ENCODE measurements at places on chromosomes 3 and 15.

DNA sequence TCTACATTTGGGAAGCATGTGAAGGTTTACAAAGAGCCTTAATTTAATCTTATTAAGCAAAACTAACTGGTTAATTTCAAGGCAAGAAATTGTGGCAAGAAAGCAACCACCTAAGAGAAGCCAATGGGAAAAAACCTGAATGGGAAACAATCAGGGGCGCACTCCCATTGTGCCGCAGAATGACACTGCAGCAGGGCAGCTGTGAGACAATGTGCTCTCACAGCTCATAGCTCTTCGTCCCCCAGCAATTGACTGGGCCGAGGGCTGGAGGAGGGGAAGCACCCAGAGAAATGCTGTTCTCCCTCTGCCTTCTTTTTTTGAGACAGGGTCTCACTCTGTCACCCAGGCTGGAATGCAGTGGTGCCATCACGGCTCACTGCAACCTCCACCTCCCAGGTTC is 93.3 kb upstream of the RAD18 start:
- no peak for DNase-seq

DNA sequence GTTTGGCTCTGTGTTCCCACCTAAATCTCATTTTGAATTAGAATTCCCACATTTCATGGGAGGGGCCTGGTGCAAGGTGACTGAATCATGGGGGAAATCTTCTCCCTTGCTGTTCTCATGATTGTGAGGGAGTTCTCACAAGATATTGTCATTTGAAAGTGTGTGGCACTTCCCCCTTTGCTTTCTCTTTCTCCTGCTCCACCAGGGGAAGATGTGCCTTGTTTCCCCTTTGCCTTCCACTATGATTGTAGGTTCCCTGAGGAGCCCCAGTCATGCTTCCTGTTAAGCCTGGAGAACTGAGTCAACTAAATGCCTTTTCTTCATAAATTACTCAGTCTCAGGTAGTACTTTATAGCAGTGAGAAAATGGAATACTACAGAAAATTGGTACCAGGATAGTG is 157.2 kb upstream of the TPRG1 start:
- DNase-seq, result no peak

DNA sequence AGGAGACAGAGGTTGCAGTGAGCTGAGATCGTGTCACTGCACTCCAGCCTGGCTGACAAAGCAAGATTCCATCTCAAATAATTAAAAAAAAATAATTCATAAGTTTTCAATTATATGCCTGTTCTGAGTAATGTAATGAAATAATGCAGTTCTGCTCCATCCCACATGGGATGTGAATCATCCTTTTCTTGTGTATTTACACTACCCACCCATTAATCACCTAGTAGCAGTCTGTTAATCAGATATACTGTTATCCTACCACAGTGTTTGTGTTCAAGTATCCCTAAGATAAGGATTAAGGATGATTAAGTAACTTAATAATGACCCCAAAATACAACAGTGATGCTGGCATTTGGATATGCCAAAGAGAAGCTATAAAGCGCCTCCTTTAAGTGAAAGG is 38.8 kb downstream of the PIGB start:
- no peak for DNase-seq

DNA sequence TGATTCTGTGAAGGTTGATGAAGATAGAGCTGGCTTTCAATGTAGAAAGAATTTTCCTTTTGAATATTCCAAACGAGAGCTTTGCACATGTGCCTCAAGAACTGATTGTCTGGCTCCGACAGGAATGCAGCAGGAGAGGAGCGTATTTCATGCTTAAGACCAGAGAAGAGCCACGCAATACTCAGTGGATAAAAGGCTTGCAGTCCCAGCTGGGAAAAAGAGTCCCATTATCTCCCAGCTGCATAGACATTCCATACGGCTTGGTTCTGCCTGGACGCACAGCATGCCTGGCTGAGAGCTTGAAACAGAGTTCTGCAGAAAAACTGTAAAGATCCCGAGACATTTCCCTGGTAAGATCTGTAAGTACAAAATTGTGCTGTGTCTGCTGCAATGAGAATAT is at the start of gene CNTN6:
TSS of gene CNTN6 (plus strand) at position 254 of the 400 bp plus-strand sequence. CDS start 54,985 bp downstream, outside the sequence.
- DNase-seq, result no peak

DNA sequence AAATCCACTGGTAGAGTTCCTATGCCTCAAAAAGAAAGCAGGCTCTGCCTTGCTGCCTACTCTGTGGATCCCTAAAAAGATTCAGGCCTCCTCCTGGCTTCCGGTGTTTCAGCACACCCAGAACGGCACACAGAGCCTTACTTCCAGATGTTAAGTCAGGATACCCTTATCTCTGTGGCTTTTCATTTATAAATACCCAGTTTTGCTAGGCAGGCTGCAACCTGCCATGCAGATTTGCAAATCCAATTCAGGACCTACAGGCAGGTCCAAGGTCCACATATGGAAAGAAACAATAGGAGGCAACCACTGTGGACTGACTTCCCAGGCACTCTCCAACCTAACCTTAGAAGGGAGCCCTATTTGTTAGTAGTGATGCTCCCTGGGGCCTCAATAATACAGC is 30.7 kb downstream of the EFL1 start:
- DNase-seq, result no peak

DNA sequence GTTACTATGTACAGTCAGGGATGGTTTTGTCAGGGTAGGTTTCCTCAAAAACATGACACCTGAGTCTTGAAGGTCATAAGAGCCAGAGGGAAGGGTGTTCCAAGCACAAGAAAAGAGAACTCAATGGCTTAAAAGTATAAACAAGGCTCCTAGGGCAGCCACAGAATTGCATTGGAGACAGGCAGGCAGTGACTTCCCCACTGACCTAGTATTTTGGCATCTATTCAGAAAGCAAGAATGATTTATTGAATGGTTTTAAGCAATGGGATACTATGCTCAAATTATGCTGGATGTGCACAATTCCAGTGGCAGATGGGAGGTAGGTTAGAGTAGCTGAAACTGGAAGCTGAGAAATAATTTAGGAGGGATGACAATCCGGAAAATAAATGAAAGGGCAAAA is 54.0 kb downstream of the TSC22D2 start:
- DNase-seq, result no peak

Data from CD4-positive, alpha-beta T cell treated with Interleukin-21 for 1 hour (primary cell).